GM12891 (cell line): ENCODE measurements at places on chromosomes 3 and 15.

DNA sequence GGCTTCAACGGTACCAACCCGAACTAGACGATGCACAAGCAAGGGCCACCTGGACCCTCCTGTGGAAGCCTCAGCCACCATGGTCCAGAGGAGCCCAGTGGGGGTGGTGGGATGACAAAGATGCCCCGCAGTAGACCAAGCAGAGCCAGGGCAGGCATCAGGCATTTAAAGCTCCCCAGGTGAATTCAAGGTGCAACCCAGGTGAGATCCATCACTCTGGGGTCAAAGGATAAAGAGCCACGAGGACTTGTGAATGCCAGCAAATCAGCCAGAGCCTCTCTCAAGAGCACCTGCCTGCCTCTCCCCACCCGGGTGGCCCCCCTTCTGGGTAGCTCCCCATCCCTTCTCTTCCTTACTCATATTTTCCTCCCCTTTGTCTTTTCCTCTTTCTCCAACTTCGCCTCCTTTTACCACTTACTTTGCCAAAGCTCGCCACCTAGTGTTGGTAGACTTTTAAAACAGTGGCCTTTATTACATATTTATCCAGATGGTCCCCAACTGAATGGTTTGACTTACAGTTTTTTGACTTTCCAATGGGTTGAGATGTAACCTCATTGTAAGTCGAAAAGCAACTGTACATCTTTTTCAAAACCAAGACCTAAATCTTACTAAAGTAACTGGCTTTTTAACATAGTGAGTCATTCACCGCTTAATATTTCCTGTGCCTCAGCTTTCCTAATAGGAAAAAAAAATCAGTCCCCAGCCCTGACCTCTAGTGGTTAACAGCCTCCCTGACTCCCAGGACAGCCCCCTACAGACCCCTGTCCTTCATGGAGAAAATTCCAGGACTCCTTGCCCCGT, 18.8 kb downstream of the PLA2G4F start:
- no peak for DNase-seq

GRCh38 chr15:101043011-101043410, 123.9 kb downstream of the LRRK1 start:
- no peak for DNase-seq

- no peak for DNase-seq
Measured at GRCh38 chr15:83436513-83437158, 10.5 kb upstream of the SH3GL3 start.

DNA sequence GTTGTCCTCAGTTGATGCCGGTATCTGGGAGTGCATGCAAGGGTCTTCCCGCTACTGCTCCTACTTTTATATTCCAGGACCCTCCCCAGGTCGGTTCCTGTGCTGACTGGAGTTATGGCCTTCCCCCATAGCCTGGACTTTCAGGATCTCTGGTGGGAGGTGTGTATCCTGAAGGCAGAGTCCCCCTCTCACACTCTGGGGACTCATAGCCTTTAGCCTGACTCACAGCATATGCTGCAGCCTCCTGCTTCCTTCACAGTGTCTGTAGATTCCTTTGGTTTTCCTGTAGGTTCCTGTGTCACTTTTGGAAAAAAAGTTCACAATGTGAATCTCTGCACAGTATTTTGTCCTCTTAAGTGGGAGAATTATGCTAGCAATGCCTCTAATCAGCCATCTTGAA, 180.6 kb upstream of the RBMS3 start:
- DNase-seq = no peak

DNA sequence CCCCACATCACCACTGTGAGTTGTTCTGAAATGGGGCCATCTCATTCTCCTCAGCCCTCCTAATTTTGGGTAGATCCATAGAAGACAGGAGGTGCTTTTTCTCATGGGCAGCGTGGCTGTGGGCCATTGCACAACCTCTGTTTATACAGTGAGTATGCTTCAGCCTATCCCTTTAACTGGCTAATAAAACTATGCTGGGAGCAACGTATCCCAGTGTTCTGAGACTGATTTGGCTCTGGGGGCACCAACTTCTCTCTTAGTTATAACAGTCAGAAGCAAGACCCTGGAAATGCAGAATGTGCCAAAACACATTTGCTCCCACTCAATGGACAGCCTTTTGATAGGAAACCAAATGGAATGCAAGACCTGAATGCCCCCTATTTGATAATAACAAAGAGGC, 97.1 kb upstream of the ICE2 start:
- no peak for DNase-seq

- DNase-seq = no peak
Measured at GRCh38 chr15:42808913-42809312, 72.0 kb upstream of the CDAN1 start.

- DNase-seq = no peak
Measured at GRCh38 chr3:188940573-188940932, 231.2 kb upstream of the TPRG1 start.

DNA sequence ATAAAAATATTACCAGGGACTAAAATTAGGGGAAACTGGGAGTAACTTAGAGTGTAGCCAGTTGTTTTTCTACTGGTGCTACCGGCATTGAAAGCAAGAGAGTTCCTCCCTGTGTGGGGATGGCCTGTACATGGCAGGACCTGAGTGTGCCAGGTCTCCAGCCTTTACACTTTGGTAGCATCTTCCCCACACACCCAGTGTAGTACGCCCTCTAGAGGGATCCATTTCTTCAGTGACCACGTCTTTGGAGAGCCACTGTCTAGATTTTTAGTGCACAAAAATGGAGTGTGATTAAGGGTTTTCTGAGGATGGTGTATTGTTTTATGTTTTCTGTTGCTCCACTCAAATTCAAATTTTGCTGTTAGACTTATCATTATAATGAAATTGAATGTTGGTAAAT, 507.0 kb upstream of the TPRG1 start:
- no peak for DNase-seq

GRCh38 chr15:29115093-29115991, 154.3 kb downstream of the NSMCE3 start:
- no peak for DNase-seq

DNA sequence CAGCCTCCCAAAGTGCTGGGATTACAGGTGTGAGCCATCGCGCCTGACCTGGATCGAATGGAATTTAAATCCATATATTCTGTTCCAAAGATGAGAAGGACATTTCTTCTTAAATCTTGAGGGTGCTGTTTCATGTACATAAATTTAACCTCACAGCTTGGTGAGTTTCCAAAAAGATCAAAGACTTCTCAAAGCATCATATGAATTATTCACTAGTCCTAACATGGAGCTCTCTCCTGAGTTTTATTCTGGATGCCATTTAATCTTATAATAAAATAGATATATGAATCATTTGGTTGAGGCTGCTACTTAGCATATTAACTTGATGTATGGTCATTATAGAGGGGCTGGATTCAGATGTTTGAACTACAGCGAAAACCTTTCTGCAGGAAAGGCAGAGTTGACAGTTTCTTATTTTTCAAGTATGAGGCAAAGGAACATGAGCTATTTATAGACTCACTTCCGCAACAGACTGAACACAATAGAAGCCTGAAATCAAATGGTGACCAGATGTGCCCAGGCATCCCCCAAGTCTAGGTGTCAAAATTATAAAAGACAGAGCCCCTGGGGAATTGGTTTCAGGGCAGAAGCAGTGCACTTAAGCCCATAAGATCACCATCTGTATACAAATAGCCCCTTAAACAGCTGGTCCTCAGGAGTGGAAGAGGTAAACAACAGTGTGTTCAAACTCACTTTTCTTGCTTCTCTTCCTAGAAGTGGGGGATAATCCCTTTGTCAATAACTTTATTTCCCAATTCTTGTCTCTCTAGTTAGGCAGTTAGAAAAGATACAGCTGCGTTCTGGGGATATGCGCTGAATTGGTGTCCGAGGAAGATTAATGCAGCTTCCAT, 29.7 kb downstream of the STARD9 start:
- DNase-seq = no peak

DNA sequence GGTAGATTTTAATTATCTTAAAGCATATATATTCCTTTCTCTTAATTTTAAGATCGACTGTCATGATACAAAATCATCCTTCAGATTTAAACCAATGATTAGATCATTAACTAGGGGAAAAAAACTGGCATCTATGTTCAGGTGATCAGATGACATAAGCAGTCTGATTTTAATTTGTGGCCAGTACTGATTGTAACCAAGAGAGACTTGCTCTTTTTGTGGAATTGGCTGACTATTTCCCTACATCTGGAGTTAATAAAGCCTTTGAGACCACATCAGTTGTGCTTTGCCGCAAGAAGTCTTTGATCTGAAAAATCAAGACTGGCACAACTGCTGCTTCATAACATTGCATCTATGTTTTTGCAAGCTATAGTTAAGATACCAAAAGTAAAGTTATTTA, 148.4 kb upstream of the CGNL1 start:
- no peak for DNase-seq
